Activated T-helper 1 cell treated with anti-CD3 and anti-CD28 coated beads, Interleukin-12 subunit alpha, Interleukin-12 subunit beta, Interleukin-2, Interleukin-4 antibody, amounts not matched to agents 30 ng/mL and 10 ng/mL and 1 ng/mL, durations not matched to agents 14 hours and 24 hours and 36 hours (primary cell): ENCODE measurements at places on chromosomes 13 and 19.

GRCh38 chr13:58806401-58806800 is 1174.9 kb downstream of the PCDH17 start:
- no peaks in the 10 kb centered on the region for H3K4me1 ChIP-seq
- H3K27ac ChIP-seq = no peak overlapping the region
- H3K36me3 ChIP-seq = no peaks in the 10 kb centered on the region

DNA sequence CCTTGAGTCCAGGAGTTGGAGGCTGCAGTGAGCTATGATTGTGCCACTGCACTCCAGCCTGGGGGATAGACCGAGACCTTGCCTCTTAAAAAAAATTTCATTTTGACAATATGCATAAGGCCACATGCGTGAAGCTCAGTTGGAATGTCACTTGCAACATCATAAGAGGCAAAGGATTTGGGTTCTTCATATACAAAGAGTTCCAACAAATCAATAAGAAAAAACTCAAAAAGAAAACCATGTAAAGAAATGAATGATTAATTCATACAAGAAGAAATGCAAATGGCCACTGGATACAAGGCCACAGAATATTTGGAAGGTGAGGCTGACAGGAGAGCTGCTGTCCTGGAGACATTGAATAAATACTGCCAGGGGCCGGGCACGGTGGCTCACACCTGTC is 9.6 kb upstream of the TCF3 start:
- H3K4me1 ChIP-seq = no peaks in the 10 kb centered on the region
- H3K4me3 ChIP-seq = no peak overlapping the region
- H3K27ac ChIP-seq = no peak overlapping the region
- no peaks in the 10 kb centered on the region for H3K36me3 ChIP-seq

DNA sequence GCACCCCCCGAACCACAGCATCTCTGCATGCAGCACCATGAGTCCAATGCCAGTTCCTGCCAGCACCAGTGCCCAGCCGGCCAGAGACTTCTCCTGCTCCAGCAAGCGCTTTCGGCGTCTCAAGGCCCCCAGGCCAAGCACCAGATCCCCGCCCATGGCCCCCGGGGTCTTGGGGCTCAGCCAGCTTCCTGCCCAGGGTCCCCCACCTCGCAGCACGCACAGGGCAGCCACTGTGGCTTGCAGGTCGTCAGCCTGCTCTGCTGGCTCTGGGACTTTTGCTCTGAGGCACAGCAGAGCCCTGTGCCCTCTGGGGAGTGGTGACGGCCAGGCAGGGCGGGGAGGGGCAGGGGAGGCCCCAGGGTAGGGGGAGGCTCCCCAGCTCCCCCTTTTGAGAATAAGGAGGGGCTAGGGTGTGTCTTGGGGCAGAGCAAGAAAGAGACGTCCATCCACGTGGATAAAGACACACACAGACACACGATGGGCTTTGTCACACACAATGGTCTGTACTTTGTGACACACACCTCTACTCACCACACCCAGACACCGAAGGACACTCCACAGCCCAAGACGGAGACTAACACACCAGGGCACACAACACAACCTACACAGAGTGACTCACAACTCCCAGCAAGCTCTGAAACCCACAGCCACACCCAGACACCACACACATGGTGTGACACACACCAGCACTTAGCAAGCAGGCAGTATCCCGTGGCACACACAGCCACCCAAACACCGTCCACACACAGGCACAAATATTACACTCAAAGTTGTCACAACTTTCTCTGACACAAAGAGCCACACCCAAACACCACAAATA is at the start of gene KCNN4:
Gene KCNN4 (minus strand): TSS at position 268 of the 820 bp plus-strand sequence. CDS start 112 bp downstream, at position 156.
- peak within 1 kb of the TSS; percentile 85 for H3K4me3 ChIP-seq
- peaks cover 78% of the 10 kb centered on the region for H3K4me1 ChIP-seq
- peaks cover 26% of the 10 kb centered on the region for H3K36me3 ChIP-seq
- H3K27ac ChIP-seq = peak within 1 kb of the TSS; percentile 97
- peak; percentile 59 for DNase-seq

- H3K27ac ChIP-seq = peak overlapping the region; percentile 31
- H3K4me1 ChIP-seq = peaks cover 33% of the 10 kb centered on the region
- H3K36me3 ChIP-seq = peaks cover 5% of the 10 kb centered on the region
- peaks cover 15% of the 10 kb centered on the region for H3K27me3 ChIP-seq
- peak overlapping the region; percentile 95 for H3K4me3 ChIP-seq
- DNase-seq = no peak
Observed at GRCh38 chr13:95298971-95299621, 2.2 kb downstream of the ABCC4 start.

- no peak for DNase-seq
- H3K27me3 ChIP-seq = peaks cover 2% of the 10 kb centered on the region
- no peak overlapping the region for H3K4me3 ChIP-seq
- no peaks in the 10 kb centered on the region for H3K36me3 ChIP-seq
- H3K27ac ChIP-seq = no peak overlapping the region
- H3K4me1 ChIP-seq = peaks cover 30% of the 10 kb centered on the region
Observed at GRCh38 chr19:7006135-7006704, 15.0 kb downstream of the MBD3L2B start.

- no peaks in the 10 kb centered on the region for H3K4me1 ChIP-seq
- H3K36me3 ChIP-seq = no peaks in the 10 kb centered on the region
- no peak overlapping the region for H3K4me3 ChIP-seq
- peaks cover 2% of the 10 kb centered on the region for H3K27me3 ChIP-seq
- no peak overlapping the region for H3K27ac ChIP-seq
Observed at GRCh38 chr13:76023652-76024051, 387.5 kb downstream of the LMO7 start.

DNA sequence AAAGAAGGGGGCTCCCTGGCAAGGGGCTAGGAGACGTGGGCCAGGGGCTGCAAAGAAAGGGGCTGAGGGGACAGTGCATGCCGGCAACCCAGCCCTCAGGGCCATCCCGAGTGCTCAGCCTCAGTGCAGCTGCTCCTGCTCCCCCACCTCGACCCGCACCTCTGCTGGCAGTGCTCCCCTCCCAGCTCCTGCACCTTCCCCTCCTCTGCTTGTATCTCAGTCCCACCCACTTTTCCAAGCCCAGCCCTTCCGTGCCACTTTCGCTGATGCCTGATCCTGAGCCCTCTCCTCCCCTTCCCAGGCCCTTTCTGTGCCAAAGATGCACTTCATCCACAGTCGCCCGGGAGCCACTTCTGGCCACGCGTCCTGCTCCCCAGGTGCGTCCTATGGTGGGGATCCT is 69.9 kb upstream of the KCTD15 start:
- H3K27ac ChIP-seq = no peak overlapping the region
- H3K4me1 ChIP-seq = no peaks in the 10 kb centered on the region
- no peaks in the 10 kb centered on the region for H3K27me3 ChIP-seq

GRCh38 chr19:33960566-33960965 is 163.9 kb downstream of the KCTD15 start:
- no peak overlapping the region for H3K4me3 ChIP-seq
- H3K27ac ChIP-seq = no peak overlapping the region
- H3K27me3 ChIP-seq = peaks cover 1% of the 10 kb centered on the region
- no peaks in the 10 kb centered on the region for H3K36me3 ChIP-seq
- DNase-seq = no peak
- no peaks in the 10 kb centered on the region for H3K4me1 ChIP-seq

DNA sequence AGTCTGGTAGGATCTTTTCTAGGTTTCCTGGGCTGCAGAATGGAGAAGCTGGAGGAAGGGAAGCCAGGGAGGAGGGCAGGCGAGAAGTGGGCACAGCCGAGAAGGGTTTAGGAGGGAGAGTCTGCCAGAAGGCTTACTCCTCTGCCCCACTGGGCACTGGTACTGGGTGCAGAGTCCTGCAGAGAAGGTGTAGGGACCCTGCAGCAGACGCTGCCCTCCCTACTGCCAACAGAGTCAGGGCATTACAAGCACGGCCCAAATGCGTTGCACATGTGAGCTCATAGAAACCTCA is 726 bp upstream of the PEPD start:
- H3K36me3 ChIP-seq = no peaks in the 10 kb centered on the region
- no peak overlapping the region for H3K27ac ChIP-seq
- H3K4me1 ChIP-seq = peaks cover 16% of the 10 kb centered on the region
- H3K4me3 ChIP-seq = peak overlapping the region; percentile 88
- no peak for DNase-seq

- no peaks in the 10 kb centered on the region for H3K36me3 ChIP-seq
- no peak overlapping the region for H3K27ac ChIP-seq
- no peak overlapping the region for H3K4me3 ChIP-seq
- H3K27me3 ChIP-seq = peaks cover 12% of the 10 kb centered on the region
Observed at GRCh38 chr13:43319617-43320444, 296.4 kb downstream of the DNAJC15 start.

- H3K27me3 ChIP-seq = no peaks in the 10 kb centered on the region
- H3K4me1 ChIP-seq = no peaks in the 10 kb centered on the region
- DNase-seq = no peak
- no peak overlapping the region for H3K4me3 ChIP-seq
- no peaks in the 10 kb centered on the region for H3K36me3 ChIP-seq
Observed at GRCh38 chr19:32630338-32630737, 44.6 kb downstream of the ANKRD27 start.

DNA sequence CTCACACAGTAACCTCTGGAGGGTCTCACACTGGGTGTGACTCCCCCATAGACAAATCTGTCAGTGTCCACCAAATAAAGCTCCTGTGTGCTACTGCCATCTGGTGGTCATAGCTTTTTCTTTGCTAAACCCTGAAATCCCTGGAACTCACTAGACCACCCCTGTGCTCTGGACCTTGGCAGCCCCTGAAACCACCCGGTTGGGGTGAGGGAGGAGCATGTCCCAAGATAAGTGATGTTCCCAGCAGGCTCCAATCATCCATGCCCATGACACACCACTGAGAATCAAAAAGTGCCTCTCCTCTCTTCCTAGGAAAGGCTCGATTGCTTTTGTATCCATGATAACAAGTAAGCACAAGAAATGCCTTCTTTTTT is 6.5 kb upstream of the HSD17B14 start:
- peak; percentile 22 for DNase-seq
- no peak overlapping the region for H3K4me3 ChIP-seq
- no peaks in the 10 kb centered on the region for H3K36me3 ChIP-seq
- H3K27ac ChIP-seq = no peak overlapping the region
- H3K4me1 ChIP-seq = no peaks in the 10 kb centered on the region
- H3K27me3 ChIP-seq = peaks cover under 1% of the 10 kb centered on the region

DNA sequence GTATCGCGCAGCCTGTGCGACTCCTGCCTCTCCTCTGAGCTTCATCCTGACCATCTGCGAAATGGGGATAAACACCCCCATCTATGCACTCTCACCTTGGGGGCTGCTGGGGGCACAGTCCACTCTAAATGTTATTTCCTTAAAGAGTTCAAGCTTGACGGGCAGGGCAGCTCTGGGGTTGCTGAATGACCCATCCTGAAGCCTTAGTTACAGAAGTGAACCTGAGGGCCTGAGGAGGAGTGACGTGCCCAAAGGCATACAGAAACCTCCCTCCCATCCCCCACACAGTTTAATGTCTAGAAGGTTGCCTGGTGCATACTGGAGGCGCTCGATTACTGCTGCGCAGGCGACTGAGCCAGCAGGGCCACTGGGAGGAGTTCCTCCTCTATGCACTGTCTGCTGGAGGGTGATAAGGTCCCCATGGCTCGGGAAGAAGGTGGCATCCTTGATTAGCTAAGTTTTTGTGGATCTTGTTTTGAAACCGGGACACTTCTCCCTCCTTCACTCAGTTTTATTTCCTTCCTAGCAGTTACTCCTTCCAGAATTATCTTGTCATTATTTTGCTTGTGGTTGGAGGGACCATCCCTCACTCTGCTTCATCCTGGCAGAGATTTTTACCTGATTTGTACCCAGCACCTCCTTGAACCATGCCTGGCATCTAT is 572 bp upstream of the FKBP8 start:
- peak; percentile 81 for DNase-seq
- peaks cover 27% of the 10 kb centered on the region for H3K4me1 ChIP-seq
- H3K36me3 ChIP-seq = peaks cover 6% of the 10 kb centered on the region
- H3K27me3 ChIP-seq = peaks cover 7% of the 10 kb centered on the region

DNA sequence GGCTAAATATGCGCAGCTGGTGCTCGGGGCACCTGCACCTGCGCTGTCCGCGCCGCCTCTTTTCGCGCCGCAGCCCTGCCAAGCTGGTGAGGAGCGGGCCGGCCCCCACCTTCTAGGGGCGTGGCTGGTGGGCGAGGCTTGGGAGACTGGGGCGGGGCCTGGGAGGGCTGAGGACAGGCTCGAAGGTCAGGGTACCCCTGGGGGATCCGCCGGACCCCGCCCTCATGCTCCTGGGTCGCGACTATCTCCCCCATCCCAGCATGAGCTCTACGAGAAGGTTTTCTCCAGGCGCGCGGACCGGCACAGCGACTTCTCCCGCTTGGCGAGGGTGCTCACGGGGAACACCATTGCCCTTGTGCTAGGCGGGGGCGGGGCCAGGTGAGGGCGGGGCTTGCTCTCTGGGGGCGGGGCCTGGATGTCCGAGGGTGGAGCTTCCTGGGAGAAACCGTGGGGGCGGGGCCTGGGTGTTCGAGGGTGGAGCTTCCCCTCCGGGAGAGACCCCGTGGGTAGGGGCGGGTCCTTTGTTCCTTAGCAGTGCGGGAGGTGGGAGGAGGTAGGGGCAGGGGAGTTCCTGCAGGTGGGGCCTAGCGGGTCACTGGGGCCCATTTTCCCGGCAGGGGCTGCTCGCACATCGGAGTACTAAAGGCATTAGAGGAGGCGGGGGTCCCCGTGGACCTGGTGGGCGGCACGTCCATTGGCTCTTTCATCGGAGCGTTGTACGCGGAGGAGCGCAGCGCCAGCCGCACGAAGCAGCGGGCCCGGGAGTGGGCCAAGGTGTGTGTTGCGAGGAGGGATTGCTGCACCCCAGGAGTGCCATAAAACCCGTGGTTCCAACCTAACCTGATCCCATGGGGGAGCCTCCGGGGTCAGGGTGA is 19.7 kb downstream of the PNPLA6 start:
- peaks cover 21% of the 10 kb centered on the region for H3K36me3 ChIP-seq
- H3K27me3 ChIP-seq = no peaks in the 10 kb centered on the region
- H3K27ac ChIP-seq = no peak overlapping the region
- no peak overlapping the region for H3K4me3 ChIP-seq
- H3K4me1 ChIP-seq = no peaks in the 10 kb centered on the region

GRCh38 chr13:62613819-62614218 is 1198.2 kb upstream of the PCDH20 start:
- no peaks in the 10 kb centered on the region for H3K4me1 ChIP-seq
- no peak for DNase-seq
- no peaks in the 10 kb centered on the region for H3K36me3 ChIP-seq
- H3K27me3 ChIP-seq = no peaks in the 10 kb centered on the region
- H3K27ac ChIP-seq = no peak overlapping the region

- no peaks in the 10 kb centered on the region for H3K4me1 ChIP-seq
- no peak overlapping the region for H3K4me3 ChIP-seq
- no peak for DNase-seq
- H3K36me3 ChIP-seq = no peaks in the 10 kb centered on the region
- no peaks in the 10 kb centered on the region for H3K27me3 ChIP-seq
Observed at GRCh38 chr13:36069881-36070366, 61.3 kb downstream of the DCLK1 start.

GRCh38 chr13:72316716-72317115 is 410.7 kb downstream of the MZT1 start:
- no peak overlapping the region for H3K4me3 ChIP-seq
- H3K36me3 ChIP-seq = no peaks in the 10 kb centered on the region
- no peaks in the 10 kb centered on the region for H3K4me1 ChIP-seq
- DNase-seq = no peak
- H3K27me3 ChIP-seq = no peaks in the 10 kb centered on the region

GRCh38 chr19:1284979-1285736 is 515 bp upstream of the EFNA2 start:
- no peak overlapping the region for H3K27ac ChIP-seq
- no peak for DNase-seq
- no peaks in the 10 kb centered on the region for H3K4me1 ChIP-seq
- peaks cover 17% of the 10 kb centered on the region for H3K27me3 ChIP-seq
- peak overlapping the region; percentile 44 for H3K4me3 ChIP-seq
- peaks cover 3% of the 10 kb centered on the region for H3K36me3 ChIP-seq

GRCh38 chr13:93298713-93299112 is 72.1 kb downstream of the GPC6 start:
- no peaks in the 10 kb centered on the region for H3K27me3 ChIP-seq
- H3K27ac ChIP-seq = no peak overlapping the region
- H3K36me3 ChIP-seq = no peaks in the 10 kb centered on the region
- H3K4me3 ChIP-seq = no peak overlapping the region
- DNase-seq = no peak
- no peaks in the 10 kb centered on the region for H3K4me1 ChIP-seq
